ENCODE measurements at places on chromosomes 11 and 22. TPM values are rescaled to one million over a fixed set of nuclear protein-coding genes. Genes with fewer than 3 reads are reported as not detected.

DNA sequence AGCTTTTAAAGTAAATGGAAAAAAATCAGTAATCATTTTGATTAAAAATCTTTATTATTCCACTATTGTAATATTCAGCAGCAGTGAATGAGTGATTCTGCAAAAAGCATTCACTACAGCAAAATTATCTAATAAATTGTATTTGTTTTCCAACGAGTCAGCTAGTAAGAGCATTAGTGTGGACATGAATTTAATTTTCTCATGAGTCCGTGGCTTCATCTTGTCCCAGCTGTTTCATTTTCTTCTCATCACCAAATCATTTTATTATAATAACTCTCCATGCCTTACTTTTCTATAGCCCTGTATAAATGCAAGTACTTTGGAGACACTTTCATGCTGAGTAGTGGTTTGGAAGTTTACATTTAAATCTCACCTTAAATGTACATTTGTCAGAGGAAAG is 66.2 kb downstream of the FANCF start:
- ATAC-seq: no peak

KRTAP5-9 gene
- 1.2 TPM for total RNA-seq

DNA sequence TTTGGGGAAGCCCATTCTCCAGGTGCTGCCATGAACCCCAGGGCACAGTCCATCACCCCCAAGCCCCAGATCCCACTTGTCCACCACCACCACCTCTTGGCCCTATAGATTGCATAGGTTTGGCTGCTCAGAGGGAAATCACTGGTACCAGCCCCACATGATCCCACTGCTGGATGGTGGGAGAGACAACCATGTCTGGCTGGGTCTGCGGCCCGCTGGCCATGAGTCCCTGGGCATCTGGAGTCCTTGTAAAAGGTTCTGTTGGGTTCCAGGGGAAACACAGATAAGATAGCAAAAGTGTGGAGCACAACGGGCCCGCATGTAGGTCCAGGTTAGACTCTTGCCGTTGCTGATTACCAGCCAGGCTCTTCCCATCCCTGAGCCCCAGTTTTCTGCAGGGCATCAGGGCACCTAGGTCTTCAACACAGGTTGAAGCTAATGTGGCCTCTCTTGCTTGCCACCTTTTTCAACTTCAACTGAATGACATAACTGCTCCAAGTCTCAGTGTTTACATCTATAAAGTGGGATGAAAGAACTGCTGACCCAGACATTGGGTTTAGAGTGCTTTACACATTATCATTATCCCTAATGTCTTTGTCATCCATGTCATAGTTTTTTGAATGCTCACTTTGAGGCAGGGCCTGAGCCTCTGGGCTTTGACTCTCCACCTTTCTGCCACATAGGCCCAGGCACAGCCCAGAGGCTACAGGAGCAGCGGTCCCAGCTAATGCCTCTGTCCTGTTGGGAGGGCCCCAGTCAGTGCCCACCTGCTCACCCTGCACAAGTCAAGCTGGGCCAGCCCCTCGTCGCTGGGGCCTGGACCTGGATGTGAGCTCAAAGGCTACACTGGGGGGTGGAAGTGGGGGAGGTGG is 1.0 kb upstream of the TANGO2 start:
- ATAC-seq: no peak

DNA sequence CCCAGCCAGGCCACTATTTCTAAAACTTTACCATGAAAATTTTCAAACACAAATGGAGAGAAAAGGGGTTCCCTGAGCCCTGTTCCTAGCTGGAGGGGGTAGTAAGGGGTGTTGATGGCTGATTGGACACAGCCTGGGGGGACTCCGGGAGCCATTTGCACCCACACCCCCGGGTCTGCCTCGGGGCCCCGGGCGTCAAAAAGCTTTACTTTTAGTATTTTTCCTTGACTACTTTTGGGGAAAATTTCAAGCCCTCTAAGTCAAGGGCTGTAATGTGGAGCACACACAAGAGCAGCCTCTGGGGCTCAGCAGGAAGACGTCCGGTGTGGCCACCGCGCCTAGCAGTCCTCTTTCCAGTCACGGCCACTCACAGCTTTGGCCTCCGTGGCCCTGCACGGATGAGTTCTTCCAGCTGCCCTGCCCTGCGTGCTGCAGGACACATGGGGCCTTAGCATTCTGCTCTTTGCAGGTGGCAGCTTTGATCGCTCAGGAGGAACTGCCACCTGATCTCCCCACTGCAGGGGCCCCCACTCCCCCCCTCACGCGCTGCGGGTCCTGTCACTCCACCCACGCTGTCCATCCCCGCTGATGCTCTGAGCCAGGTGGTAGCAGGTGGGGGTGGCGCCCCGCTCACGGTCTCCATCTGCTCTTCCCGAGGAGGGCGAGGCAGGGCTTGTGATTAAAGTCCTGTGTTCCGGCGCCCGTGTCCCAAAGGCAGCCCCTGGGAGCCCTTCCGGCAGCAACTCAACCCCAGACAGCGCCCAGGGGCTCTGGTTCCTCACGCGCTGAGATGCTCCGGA is 14.4 kb downstream of the RNH1 start:
- no peak for ATAC-seq

Data from motor neuron (in vitro differentiated cells).